Diencephalon (tissue), 1 donor: ENCODE measurements at places on chromosomes 7 and 10. TPM values are rescaled to one million over a fixed set of nuclear protein-coding genes. Genes with fewer than 3 reads are reported as not detected.

C10orf105 gene
- total RNA-seq: 2.1 TPM

PLPP4 gene
- 29.1 TPM for total RNA-seq

ZNF722 gene
- total RNA-seq: not detected

WDR91 gene
- total RNA-seq: 13.1 TPM

TMUB1 gene
- total RNA-seq: 12.0 TPM

CHAT gene
- total RNA-seq: 2.3 TPM

TMEM229A gene
- total RNA-seq: 4.6 TPM

CRHR2 gene
- total RNA-seq: 1.6 TPM

C7orf33 gene
- total RNA-seq: not detected

MOGAT3 gene
- total RNA-seq: not detected

TMEM130 gene
- 22.6 TPM for total RNA-seq

LIPK gene
- not detected for total RNA-seq

BRAF gene
- 87.4 TPM for total RNA-seq

RBP4 gene
- 6.7 TPM for total RNA-seq

CCDC3 gene
- total RNA-seq: 16.6 TPM

GPR15LG gene
- total RNA-seq: not detected

SLC39A12 gene
- total RNA-seq: 20.1 TPM

ASAH2 gene
- total RNA-seq: 3.0 TPM

THSD7A gene
- total RNA-seq: 30.4 TPM

MKX gene
- 3.2 TPM for total RNA-seq

ACSL5 gene
- 2.3 TPM for total RNA-seq

EPDR1 gene
- 33.7 TPM for total RNA-seq

APBB1IP gene
- total RNA-seq: 3.7 TPM

AKR1C8 gene
- not detected for total RNA-seq

PARD3 gene
- total RNA-seq: 76.4 TPM

SEMA4G gene
- 17.5 TPM for total RNA-seq

PVRIG gene
- not detected for total RNA-seq

IQUB gene
- 8.5 TPM for total RNA-seq

CD36 gene
- total RNA-seq: 55.6 TPM

OR6B1 gene
- not detected for total RNA-seq

WDFY4 gene
- 1.6 TPM for total RNA-seq

RPEL1 gene
- total RNA-seq: not detected

HKDC1 gene
- 2.1 TPM for total RNA-seq

TSPAN15 gene
- 10.6 TPM for total RNA-seq
